ENCODE measurements at places on chromosomes 4 and X.

GRCh38 chrX:39117101-39117500, 315.8 kb downstream of the MID1IP1 start:
- no peak for DNase-seq

DNA sequence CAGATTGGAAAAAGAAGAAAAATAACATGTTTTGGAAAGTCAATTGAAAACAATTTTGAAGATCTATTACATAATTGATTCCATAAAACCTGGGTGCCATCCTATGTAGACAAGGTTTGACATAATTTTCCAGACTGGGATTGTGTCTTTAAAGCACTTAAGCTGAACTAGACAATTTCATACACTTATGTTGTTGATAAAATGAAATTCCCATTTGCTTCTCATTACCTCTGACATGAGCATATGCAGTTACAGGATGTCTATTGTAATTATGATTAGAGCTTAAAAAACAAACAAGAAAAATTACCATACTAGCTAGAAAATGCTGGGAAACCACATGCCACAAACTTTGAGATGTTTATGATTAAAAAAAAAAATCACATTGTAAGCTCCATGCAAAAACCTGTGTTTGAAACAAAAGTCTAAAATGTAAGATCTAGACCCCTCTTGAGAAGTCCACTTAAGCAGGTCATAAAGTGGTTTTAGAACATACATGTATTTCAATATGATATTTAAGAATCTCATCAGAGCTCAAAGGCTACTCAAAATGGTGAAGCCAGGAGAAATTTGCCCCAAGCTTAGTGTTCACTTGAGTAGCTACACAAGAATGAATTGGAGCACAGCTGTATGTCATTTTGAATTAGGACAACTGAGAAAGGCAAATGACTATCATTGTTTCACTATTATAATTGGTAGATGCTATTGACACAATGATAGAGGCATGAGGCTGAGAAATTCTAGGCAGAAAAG, 181.1 kb upstream of the PABPC4L start:
- DNase-seq = no peak

DNA sequence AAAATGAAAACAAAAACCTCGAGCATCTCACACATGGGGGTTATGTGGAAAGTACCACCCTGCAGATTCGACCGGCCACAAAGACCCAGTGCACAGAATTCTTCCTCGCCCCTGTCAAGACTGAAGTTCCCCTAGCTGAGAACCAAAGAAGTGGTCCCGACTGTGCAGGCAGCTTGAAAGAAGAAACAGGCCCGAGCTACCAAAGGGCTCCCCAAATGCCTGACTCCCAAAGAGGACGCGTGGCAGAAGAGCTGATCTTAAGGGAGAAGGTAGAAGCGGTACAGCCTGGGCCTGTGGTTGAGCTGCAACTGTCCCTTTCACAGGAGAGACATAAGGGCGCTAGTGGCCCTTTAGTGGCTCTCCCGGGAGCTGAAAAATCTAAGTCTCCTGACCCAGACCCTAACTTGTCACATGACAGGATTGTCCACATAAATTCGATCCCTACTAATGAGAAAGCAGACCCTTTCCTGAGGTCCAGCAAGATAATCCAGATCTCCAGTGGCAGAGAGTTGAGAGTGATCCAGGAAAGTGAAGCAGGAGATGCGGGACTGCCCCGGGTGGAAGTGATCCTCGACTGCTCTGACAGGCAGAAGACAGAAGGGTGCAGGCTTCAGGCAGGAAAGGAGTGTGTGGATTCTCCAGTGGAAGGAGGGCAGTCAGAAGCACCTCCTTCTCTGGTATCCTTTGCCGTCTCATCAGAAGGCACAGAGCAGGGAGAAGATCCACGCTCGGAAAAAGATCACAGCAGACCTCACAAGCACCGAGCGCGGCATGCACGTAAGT, 108.8 kb upstream of the MYOZ2 start:
- DNase-seq = no peak

- DNase-seq = no peak
Observed at GRCh38 chr4:61251129-61251528, 51.0 kb downstream of the ADGRL3 start.

GRCh38 chr4:7632971-7633370, 198.2 kb upstream of the PSAPL1 start:
- DNase-seq = no peak

GRCh38 chr4:124322234-124323065, 390.1 kb downstream of the ANKRD50 start:
- DNase-seq = peak; percentile 67

- DNase-seq = no peak
Observed at GRCh38 chrX:10142041-10142599, 14.7 kb upstream of the CLCN4 start.

DNA sequence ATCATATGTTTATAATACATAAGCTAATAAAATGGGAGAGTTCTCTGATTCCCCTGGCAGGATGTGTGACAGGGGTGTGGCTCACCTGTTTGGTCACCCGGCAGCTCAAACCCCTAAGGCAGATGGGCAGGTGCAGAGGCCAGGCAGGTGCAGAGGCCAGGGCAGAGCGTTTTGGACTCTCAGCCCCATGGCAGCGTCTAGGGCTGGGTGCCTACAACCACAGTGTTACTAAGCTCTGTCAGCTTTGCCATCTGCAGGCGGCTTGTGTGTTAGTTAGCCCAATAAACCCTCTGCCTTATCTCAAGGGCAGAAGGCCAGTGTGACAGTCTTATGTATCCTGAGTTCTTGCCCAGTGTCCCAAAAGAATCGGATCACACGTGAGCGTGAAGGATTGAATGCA, 54.0 kb upstream of the UGT2B15 start:
- no peak for DNase-seq

GRCh38 chr4:175166020-175166419, 247.9 kb downstream of the ADAM29 start:
- no peak for DNase-seq

GRCh38 chr4:86848136-86848535, 1.0 kb downstream of the SLC10A6 start:
- DNase-seq = peak; percentile 52

DNA sequence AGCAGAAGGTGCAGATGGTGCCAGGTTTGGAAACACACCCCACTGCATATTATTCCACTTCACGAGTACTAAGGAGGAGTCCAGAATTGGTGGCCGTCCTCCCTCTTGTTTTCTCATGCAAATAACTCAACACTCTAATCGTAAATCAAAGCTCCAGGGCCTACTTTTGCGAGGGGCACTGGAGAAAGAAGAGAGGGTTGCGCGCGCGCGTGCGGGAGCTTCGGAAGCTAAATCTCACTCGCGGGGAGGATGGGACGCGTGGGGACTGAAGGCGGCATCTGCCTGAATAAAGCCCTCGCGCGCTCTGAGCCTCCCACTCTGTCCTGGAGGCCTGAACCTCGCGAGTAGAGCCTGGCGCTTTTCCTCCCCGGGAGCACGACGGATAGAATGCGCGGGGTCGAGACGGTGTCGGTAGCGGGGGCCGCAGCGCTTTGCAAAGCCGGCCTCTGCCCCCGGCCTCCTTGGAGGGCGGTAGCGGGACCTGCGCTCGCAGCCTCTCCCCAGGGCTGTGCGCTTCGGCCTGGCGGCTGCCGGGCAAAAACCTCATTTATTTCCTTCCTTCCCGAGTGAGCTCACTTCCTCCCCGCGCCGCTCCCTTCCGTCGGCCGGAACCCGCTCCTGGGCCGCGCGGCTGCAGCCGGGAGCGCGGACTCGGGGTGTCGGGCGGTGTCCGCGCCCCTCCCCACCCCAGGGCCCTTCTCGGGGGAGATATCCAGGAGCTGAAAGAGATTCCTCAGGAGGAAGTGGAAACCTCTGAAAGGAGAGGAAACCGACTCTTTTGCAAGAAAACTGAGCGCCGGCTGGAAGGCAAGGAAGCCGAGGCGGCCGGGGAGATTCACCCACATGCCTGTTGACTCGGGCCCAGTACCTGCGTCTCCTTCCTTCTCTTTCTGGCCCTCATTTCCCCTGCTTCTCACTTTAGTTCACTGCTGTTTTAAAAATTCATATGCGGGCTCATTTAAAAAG, 20.7 kb downstream of the HAND2 start:
- peak; percentile 84 for DNase-seq

- DNase-seq = no peak
Observed at GRCh38 chr4:91279899-91280298, 1023.9 kb upstream of the GRID2 start.

GRCh38 chrX:134388161-134389109, 71.5 kb upstream of the HPRT1 start:
- DNase-seq = no peak

GRCh38 chr4:80134936-80135701, 62.1 kb upstream of the ANTXR2 start:
- DNase-seq = no peak

GRCh38 chr4:1411436-1412375, 5.5 kb upstream of the NKX1-1 start:
- no peak for DNase-seq

GRCh38 chr4:79247695-79248394, 78.0 kb downstream of the NAA11 start:
- no peak for DNase-seq

GRCh38 chr4:8001564-8002355, 62.1 kb upstream of the AFAP1 start:
- no peak for DNase-seq

DNA sequence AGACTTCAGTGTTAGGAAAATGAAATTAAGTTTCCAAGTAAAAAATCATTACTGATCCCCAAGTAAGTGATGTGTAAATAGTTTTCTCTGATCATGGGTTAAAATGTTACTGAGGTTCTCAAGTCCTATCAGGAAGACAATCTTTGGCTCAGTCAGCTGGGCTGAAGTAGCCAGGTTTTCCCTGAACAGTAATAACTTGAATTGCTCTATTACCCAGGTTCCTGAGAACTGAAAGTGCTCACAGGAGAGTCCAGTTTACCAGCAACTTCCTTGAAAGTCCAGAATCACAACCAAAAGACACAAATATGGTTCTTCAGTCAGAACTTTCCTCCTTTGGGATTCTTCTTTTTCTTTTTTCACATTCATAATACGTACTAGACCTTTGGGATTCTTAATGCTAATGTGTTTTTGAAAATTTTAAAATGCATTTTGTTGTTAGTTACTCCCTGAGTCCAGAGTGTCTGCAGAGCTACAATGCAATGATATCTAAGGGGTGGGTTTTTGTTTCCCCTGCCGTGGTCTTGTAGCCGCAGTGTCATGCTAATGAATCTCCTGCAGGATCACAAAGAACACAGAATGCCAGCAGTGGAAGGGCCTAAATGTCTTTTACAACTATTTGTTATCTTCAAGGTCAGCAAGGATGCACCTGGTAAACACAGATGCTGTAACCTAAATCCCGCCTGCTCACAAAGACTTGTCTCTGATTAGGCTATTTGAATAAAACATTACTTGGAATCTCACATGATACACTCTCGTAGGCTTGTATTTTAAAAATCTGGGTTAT, 439.8 kb upstream of the NR3C2 start:
- no peak for DNase-seq

DNA sequence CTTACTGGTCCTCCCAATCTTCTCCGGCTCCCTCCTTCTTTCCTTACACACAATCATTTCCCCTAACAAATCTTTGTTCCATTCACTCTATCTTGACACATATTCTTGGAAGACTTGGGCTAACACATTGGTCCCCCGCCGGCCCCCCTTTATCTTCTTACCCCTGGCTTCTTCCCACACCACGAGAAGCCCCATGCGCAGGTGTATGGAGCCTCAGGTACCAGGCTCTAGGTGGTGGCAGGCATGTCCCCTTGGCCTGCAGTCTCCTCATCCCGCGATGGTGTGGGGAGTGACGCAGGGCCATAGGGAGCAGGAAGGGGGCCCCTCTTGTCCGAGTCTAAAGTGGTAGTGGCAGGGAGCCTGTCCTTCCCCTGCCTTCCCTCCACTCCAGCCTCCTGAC, 49.9 kb downstream of the DIPK2B start:
- DNase-seq = no peak

All from foreskin fibroblast (primary cell).